ENCODE measurements at places on chromosomes 1 and 21.
A peak's percentile ranks its signal among the peaks of the same experiment; 100 is the strongest.

GRCh38 chr1:2875707-2876561 is 74.4 kb upstream of the TTC34 start:
- no peak for DNase-seq

GRCh38 chr21:29078869-29079767 is 5.7 kb upstream of the CCT8 start:
- DNase-seq: peak; percentile 31

- no peak for DNase-seq
Measured at GRCh38 chr21:36052860-36053714, 7.2 kb downstream of the SETD4 start.

- no peak for DNase-seq
Measured at GRCh38 chr1:170149241-170149640, 3.5 kb downstream of the NTMT2 start.

DNA sequence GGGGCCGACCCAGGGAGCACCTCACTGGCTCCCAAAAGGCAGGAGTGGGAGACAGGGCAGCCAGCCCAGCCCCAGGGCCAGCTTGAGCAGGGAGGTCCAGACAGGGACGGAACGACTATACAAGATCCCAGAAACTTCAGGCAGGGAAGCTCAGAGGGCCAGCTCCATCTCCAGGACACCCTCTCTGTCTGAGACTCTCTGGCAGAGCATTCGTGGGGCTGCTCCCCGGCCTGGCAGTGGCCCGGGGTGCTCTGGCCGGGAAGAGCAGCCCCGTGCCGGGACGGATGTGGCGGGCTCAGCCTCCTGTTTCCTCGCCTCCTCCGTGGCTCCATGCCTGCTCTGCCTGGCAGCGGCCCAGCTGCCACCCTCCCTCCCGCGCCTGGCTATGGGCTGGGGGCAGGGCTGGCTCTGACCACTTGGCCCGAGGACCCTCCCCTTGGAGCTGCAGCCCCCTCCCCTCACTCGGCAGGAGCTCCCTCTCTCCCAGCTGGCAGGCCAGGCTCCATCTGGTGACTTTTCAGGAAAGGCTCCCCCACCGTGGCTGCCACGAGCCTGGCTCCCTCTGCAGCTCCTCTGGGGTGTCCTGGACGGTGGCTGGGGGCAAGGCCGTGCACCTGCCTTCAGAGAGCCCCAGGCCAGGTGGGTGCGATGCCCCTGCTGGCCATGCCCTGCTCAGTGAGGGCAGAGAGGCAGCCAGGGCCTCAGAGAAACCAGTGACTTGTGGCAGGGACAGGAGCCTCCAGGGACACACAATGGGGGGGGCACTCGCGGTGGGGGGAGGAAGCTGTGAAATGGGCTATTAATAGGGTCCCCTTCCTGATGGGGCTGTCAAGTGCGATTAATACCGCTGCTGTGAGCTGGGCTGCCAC is 5.6 kb upstream of the PLCH2 start:
- no peak for DNase-seq

GRCh38 chr21:45228171-45228641 is 59.5 kb downstream of the POFUT2 start:
- DNase-seq: peak; percentile 69

GRCh38 chr1:25900219-25900618 is 6.0 kb downstream of the STMN1 start:
- DNase-seq: no peak

GRCh38 chr21:37073417-37074196 is 553 bp downstream of the TTC3 start:
- DNase-seq: peak; percentile 76

DNA sequence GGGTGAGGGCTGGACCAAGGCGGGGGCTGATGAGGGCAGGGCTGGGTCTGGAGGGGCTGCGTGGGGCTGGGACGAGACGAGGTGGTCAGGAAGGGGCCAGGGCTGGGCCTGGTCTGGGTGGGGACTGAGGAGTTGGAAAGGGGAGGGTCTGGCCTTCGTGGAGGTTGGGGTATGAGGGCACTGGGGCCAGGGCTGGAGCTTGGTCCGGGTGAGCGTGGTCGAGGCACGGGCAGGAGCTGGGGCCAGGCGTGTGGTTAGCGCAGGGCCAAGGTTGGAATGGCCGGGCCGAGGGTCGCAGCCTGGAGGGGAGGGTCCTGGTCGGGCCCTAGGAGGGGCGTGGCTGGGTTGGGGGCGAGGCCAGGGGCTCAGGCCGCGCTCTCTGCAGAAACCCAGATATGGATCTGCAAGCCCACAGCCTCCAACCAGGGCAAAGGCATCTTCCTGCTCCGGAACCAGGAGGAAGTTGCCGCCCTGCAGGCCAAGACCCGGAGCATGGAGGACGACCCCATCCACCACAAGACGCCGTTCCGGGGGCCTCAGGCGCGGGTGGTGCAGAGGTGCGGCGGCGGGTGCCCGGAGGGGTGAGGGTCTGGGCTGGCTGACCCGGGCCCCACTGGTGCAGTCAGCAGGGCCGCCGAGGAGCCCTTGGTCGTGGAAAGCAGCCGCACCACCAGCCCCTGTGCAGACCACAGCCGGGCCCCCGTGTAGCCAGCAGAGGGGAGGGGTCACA is 9.0 kb downstream of the TTLL10 start:
- DNase-seq: no peak

DNA sequence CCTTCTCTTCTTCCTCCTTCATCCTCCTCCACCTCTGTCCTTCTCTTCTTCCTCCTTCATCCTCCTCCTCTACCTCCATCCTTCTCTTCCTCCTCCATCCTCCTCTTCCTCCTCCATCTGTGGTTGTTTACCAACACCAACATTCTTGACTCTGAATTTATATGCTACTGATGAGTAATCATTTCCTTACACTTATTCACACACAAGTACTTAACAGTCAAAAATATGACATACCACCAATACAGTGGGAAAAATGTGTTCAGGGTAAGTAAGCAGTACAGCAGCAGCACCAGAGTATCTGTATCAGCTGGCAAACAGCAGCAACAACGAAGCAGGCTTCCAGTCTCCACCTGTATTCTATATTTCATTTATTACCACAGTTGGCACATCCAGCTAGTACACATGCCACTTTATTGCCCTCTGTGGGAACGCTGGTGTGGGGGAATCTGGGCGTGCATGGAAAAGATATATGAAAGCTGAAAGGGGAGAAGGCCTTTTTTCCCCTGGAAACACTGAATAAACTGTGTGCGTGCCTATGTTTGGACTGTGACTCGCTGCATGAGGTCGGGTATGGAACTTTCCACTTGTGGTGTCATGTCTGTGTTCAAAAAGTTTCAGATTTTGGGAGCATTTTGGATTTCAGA is 16.0 kb downstream of the ADSS2 start:
- no peak for DNase-seq

GRCh38 chr1:59176471-59176870 is 120.4 kb upstream of the FGGY start:
- no peak for DNase-seq

GRCh38 chr1:117685936-117686806 is 80.3 kb downstream of the TENT5C start:
- DNase-seq: no peak

Measured in central memory CD4-positive, alpha-beta T cell (primary cell).